Left forelimb (tissue), 1 donor: ENCODE measurements at places on chromosomes 7 and 10.

GRCh38 chr10:17062955-17063484 is 66.6 kb downstream of the CUBN start:
- DNase-seq: no peak

GRCh38 chr10:126155528-126155927 is 232.7 kb downstream of the ADAM12 start:
- DNase-seq: no peak

- DNase-seq: no peak
Measured at GRCh38 chr10:91672021-91672608, 39.2 kb upstream of the PPP1R3C start.

- DNase-seq: no peak
Measured at GRCh38 chr10:101354328-101355071, 535 bp downstream of the BTRC start.

DNA sequence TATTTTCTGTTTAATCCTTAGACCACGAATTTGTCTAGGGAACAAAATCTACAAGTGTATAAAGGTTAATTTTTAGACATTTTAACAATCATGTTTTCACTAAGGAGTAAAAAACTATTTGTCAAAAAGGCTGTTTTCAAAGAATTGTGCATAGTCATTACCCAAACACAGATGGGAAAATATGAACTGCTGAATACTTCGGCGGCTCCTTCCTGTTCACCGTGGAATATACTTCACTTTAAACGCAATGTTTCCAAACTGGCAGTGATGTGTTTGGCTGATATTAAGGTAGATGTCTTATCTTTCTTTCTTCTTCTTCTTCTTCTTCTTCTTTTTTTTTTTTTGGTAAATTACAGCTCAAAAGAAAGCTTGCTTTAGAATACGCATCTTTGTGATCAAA is 41.4 kb downstream of the JCAD start:
- no peak for DNase-seq

DNA sequence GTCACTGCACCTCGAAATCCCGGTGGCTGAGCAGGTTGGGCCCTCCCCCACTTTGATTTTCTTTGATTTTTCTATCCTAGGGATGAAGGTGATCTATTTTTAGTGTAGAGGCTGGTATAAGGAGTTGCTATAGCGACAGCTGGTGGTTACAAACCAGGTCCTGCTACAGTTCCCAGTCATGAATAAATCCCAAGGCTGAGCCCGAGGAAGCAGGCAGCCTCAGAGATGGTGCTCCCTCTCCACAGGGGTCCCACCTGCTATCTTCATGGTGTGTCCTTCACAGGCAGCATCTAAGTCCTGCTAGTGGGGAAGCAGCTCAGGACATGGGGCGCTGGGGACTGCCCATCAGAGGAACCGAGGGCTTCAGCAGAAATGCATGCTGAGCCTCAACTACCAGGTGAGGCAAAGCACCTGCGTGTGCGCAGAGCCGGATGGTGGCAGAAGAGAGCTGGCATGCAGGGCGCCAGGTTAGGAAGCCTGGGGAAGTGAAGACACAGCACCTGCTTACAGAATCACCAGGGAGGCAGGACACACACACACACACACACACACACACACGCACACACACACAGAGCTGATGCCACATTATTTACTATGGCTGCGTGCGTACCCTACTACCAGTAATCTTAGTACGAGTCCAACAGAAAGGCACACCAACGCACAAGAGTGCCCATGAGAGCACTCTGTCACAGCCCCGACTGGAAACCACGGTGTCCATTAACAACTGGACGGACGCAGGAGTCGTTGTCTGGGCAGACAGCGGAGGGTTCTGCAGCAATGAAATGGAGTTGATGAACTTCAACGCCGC is 150.9 kb downstream of the PRKAG2 start:
- DNase-seq: no peak
